ENCODE measurements at places on chromosomes 7 and 10.
A peak's percentile ranks its signal among the peaks of the same experiment; 100 is the strongest.

GRCh38 chr7:148697256-148698006 is 1.3 kb upstream of the CUL1 start:
- DNase-seq, result no peak

GRCh38 chr10:16735671-16736070 is 81.6 kb downstream of the RSU1 start:
- DNase-seq, result no peak

DNA sequence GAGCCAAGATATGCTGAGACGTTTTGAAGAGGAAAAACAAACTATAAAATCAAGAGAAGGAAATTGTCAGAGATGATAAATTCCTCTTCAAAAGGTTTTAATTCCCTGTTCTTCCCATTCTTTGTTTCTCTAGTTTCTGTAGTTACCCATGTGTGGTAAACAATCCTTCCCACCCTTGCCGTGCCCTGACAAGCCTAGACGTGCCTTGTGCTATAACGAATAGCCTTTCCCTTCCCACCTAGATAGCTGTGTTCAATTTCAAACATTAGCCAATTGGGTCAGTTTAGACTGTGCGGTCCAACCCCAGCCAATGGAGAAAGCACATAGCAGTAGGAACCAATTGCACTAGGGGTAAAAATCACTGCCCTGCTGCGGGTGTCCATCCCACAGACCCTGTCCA is 138.1 kb downstream of the RALA start:
- DNase-seq, result no peak

- no peak for DNase-seq
These were observed 15.3 kb downstream of the STAG3 start for GRCh38 chr7:100192969-100193368.

- DNase-seq, result no peak
These were observed 77.1 kb downstream of the CREM start for GRCh38 chr10:35203745-35204144.

GRCh38 chr7:108099713-108100112 is 30.4 kb downstream of the LAMB4 start:
- DNase-seq, result no peak

DNA sequence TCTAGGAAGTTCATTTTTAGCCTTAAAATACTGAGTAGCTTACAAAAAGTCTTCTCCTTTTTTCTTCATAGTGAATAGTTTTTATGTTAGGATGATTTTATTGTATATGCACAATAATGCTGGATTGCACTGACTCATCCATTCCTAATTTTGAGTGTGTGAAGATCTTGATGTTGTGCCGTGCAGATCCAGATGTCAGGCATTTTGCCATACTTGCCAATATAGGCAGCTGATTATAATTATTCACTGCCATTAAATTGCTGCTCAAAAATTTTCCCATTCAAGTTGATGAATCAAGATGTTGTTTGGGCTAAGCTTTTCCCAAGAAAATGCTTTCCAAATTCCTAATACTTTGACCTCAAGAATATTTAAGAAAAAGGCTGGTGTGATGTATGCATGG is 218.3 kb downstream of the AHR start:
- DNase-seq, result no peak

GRCh38 chr10:49761789-49762565 is at the start of gene OGDHL:
TSS of gene OGDHL (minus strand) at chr10:49762323. CDS start at chr10:49758592, 3,731 bp downstream.
- peak; percentile 2 for DNase-seq

DNA sequence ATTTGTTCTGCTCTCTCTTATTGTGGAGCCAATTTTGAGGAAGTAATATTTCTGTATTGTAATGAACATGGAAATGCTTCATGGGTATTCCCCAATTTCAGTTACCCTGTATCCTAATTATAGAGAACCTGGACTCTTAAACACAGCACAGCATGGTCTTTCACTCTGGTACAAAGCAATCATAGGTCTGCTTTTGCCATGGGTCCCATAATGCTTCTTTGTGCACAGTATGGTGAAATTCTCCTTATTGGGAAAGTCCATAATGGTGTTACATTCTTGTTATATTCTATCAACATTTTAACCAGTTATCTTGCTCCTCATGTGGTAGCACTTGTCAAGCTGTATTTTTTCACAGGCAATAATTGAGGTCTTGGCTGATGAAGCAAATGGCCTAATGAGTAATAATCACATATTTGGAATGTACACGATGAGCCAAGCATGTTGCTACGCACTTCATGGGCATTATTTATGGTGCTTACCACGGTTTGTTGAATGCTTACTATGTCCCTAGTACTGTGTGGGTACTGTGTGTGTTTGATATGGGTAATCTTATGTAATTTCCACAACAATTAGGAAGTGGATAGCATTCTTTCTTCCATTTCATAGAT is 42.9 kb downstream of the PRKG1 start:
- DNase-seq, result no peak
